ENCODE measurements at places on chromosomes 11 and 22.

- peak; percentile 30 for DNase-seq
Observed at GRCh38 chr11:115699733-115700132, 195.5 kb upstream of the CADM1 start.

DNA sequence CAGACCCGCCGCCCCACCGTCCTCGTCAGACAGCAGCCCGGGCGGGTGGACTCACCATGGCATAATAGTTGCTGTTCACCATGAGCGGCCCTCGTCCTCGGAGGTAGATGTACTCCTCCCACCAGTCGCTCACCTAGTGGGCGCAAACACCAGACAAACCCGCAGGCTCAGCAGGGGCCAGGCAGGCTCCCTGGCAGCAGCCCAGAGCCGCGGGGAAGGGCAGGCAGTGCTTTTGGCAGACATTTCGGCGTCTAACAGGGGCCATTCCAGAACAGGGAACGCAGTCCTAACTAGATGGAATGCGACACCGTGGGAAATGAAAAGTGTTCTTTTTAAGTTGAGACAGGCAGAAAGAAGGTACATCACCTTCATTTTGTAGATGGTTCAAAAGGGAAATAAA lies 44.9 kb downstream of the CPT1A start:
- no peak for DNase-seq

DNA sequence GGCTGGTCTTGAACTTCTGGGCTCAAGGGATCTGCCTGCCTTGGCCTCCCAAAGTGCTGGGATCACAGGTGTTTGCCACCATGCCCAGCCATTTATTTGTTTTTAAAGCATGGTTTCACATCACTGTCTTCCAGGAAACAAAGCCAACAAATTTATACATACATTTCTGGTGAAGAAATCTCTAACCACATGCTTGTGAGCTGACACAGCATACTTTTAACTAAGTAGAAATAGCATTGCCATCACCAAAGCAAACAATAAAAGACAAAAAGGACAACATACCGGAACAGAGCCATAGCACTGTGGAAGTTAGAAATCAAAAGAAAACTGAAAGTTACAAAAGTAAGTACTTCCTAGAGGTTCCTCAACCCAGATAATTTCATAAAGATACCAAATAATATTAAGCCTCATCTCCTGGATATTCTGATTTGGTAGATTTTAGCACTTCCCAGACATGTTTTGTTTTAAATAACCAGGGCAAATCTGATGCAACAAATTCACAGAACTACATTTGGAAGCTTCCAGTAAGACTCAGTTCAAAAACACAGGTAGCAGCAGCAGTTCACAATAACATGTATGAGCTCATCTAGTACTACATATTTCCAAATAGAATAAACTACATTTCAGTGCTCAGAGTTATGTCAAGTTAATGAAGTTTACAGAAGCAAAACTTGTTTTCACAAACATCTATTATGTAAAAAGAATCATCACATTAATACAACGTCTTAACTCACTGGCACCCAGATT lies 70.6 kb downstream of the RRAS2 start:
- DNase-seq = no peak

GRCh38 chr22:41123151-41123550 lies 30.8 kb downstream of the EP300 start:
- no peak for DNase-seq

DNA sequence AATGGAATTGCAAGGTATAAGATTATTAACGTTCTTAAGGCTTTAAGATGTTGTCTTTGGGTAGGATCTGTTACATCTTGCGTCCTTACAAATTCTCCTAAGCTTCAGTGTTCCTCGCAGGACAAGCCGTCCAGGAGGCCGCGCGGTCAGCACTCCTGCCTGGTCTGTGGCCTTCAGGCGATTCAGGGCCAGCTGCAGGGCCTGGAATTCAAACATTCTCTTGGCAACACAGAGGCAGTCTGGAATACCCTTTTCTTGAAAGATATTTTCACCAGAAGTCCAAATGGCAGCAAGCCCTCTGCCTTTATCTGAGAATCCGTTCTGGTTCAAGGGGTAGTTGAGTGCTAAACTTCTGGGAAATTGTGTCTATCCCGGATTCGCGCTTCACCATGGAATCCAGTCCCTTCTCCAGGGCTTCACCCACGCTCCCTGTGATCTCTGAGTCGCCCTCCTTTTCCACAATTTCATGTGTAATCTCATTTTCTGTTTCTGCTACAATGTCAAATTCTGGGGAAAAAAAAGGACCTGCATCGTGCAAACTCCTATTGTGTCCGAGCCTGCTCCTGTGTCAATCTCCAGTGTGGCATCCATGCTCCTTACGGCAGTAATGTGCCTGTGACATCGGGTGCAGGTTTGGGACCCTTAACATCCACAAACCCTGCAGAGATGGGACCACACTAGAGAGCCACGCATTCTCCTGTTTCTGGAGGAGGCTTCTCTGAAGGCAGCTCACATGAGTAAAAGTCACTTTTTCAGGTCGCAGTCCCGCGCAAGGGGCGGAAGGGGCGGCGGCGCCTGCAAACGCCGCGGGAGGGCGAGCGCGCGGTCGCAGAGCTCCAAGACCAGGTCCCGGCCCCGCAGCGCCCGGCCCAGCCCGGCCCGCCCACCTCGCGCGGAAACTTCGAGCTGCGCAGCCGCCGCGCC lies 25.4 kb upstream of the SORL1 start:
- DNase-seq = peak; percentile 27

DNA sequence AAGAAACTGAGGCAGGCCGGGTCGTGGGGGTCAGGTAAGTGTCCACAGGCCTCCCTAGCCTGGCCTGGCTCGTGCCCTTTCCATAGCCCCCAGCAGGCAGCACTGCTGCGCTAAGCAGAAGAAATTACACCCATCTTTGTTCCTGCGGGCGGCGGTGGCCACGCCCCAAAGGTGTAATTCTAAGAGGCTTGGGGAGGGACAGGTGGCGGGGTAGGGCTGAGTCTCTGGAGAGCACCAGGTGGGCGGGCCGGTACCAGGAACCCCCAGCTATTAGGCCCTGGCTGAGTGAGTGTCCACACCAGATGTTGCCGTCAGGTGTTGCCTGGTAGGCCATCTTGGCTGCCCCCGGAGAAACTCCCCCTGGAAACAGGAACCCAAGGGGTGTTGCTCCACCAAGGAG lies 12.3 kb upstream of the ARAP1 start:
- DNase-seq = no peak

- no peak for DNase-seq
Observed at GRCh38 chr11:128179512-128179911, 407.8 kb downstream of the ETS1 start.

GRCh38 chr11:73453562-73453961 lies 77.4 kb downstream of the RELT start:
- no peak for DNase-seq

GRCh38 chr22:46508491-46508999 lies 28.9 kb downstream of the CELSR1 start:
- DNase-seq = no peak

DNA sequence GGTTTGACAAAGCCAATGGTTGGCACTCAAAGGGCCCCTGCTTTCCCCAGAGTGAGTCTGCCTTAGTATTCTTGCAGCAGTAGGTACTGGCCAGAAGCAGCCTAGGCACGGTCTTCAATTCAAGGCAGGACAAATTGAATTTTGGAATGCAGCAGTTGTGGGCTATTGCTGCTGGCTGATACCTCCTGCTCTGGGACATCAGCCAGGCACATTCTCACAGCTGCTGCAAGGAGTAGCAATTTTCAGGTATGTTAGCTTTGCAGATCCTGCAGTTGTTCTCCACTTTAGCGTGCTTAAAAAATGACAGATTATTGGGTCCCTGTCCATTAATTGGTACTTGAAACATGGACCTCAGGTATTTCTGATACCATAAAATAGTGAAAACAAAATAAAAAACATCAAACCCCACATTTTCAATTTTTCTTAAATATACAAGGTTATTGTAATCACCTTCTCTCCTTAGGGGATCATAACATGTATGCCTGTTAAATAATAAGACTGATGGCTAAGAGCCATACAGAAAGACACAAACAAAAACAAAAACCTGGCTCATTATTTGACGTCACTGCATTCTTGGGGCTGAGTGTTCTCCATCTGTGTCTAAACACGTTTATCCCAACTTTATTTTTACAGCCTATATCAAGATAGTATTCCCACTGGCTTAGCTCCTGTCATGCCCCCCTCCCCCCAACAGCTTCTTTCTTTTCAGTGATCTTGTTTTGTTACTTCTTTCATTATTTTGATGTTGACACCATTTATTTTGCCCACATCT lies 85.1 kb upstream of the CARD18 start:
- DNase-seq = no peak

- no peak for DNase-seq
Observed at GRCh38 chr11:78080084-78080817, 589 bp upstream of the NDUFC2 start.

- DNase-seq = no peak
Observed at GRCh38 chr11:12163181-12163941, 53.0 kb downstream of the MICAL2 start.

- no peak for DNase-seq
Observed at GRCh38 chr22:17562906-17563870, at the start of gene SLC25A18. SLC25A18 (plus strand) TSS chr22:17563498; CDS start chr22:17579945, 16,447 bp downstream.

DNA sequence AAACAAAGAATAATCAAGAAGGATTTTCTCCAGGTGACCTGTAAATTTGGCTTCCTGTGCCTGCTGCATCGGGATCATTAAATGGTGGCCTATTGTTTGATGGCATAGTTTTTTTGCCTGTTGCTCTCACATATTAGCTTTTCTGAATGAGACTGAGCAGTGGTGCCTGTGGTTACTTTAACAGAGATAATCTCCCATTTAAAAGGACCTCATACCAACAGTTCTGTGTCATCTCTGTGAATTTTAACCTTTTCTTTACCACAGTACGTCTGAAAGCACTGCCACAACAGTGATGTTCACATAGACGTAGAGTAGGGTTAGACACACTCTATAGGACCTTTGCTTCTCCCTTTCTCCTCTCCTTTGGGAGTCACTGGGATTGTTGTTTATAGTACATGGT lies 22.9 kb upstream of the RCE1 start:
- DNase-seq = no peak

GRCh38 chr22:40183029-40183581 lies 5.4 kb downstream of the TNRC6B start:
- no peak for DNase-seq

DNA sequence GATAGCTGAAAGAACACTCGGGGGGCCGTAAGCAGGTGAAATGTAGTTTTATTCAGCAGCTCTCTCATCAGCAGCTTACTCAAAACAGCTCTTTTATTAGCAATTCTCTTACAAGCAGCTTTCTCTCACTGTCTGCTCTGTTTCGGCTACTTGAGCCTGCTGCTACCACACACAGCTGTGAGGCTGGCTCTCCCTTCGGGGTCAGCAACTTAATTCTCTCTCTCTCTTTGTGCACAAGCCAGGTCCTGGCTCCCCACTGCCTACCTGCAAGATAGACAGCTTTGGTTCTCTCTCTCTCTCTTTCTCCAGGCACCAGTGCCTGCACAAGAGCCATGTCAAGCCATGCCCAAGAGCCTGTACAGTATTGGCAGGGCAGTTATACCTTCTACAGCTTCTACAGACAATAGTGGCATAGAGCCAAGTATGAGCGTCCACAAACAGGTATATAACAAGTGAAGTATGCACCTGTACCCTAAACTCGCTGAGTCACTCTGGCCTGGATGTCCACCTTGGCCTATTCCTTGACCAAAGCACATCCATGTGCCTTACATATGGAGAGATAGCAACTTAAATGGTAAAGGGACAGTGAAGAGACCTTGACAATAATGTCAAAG lies 110.8 kb downstream of the MTNR1B start:
- DNase-seq = peak; percentile 28

DNA sequence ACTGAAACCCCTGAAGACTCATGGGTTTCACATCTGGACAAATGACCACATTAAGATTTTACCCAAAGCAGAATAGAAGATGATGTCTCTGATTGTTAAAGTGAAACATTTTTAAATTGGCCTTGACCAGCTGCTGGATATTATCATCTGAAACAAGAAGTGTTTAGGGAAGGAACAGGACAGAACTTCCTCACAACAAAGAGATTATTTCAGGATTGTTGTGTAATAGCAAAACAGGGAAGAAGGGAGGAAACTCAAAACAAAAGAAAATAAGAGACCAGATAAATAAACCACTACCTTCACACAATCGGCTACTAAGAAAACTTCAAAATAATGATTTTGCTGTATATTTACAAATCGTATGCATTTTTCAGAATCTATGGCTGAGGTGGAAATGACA lies 319.2 kb upstream of the API5 start:
- DNase-seq = no peak

DNA sequence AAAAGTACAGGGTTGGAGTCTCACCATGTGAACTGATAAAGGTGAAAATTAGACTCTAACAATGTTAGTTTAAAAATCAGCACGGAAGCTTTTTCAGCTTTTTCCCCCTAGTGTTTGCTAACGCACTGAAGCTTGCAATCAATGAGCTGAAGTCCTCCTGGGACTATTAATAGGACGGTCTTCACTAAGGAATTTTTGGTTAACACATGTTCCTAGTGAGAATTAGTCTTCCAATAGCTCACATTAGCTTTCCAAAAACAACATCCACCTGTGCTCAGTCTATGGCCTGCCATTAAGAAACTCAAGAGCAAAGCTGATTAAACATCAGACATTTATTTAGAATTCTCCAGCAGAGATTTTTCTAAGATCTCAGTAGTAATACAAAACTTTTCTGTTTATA lies 26.7 kb upstream of the DDI1 start:
- DNase-seq = no peak

- peak; percentile 52 for DNase-seq
Observed at GRCh38 chr11:43282607-43283440, 29.0 kb upstream of the API5 start.

DNA sequence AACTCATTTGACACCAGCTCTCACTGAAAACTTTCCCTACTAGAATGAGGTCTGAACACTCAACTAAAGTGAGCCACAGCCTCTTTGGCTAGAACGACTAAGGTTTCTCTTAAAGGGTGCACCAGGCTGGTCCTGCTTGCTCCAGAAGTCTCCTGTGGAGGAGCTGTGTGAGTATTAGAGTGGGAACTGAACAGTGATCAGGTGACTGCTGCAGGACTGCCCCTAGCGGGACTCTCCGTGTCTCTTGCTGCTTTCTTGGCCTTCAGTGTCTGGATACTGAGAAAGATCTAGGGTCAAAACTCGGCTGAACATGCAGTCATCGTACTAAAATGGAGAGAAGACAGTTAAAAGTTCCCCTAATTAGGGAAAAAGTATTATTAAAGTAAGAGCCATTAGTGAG lies 34.6 kb downstream of the FAM118A start:
- DNase-seq = no peak

DNA sequence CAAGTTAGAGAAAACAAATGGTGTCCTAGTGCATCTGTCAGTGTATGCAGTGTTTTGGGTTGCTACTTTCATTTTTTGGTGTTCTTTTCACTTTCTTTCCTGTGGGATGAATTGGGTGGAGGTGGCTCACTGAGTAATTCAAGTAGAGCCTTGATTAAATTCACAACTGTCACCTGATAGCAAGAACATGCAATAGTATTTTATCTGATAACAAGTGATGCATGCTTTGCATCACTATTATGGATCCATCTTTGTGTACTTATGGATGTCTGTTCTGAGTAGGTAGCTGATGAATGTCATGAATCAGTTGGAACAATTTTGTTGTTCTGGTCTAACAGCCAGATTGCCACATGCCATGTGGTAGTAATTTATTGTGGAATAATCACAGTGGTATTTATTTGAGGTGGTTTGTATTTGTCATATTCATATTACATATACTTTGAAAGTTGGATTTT lies 87.5 kb downstream of the DDX10 start:
- DNase-seq = no peak

GRCh38 chr11:33718440-33718839 lies 17.8 kb downstream of the CD59 start:
- DNase-seq = no peak

All from NCI-H1105 treated with DMSO at 0.1 percent for 48 hours (cell line).